Sciatic nerve (tissue), 2 donors: ENCODE measurements at places on chromosomes 4 and X.
A peak's percentile ranks its signal among the peaks of the same experiment; 100 is the strongest.

DNA sequence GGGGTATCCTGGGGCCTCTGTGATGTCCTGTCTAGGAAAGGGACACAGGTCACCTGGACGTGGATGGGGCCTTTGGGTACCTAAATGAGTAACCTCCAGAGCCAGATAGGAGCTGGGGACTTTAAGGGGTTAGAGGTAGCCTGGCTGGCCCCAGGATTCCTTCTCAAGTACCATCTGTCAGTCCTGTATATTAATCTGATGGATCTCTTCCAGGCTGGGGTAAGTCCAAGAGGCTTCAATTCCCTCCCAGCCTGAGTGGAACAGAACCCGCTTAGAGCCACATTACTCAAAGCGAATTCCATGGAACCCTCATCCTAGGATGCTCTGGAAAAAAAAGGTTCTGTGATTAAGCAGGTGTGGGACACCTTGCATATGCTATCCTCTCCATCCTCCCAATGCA lies 24.8 kb upstream of the MAP3K15 start:
- DNase-seq, result no peak

GRCh38 chr4:108902769-108903168 lies 139.9 kb upstream of the ETNPPL start:
- no peak for DNase-seq

DNA sequence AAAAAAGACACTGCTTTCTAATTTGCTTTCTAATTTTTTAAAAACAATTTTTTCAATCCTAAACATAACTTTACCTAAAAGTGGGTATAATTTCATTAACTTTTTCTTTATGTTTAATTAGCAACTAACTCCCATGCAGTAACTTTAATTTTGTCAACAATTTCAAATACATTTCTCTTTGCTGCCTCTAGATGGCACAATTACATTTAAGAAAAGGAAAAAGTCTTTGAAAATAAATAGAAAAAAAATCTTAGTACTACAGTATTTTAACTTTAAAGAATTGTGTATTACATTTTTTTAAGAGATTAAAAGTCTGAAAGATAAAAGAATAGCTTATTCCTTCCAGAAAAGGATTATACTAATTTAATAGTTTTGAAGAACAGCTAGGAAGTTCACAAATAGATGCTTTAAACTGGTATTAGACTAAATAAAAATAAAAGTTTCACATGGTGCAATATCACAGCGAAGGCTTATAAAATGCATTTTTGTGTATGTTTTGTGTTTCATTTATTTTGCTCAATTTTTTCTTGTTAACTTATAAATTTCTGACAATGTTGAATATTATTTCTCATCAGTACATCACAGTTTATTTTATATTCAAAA lies 105.1 kb downstream of the ADGRA3 start:
- DNase-seq, result no peak

DNA sequence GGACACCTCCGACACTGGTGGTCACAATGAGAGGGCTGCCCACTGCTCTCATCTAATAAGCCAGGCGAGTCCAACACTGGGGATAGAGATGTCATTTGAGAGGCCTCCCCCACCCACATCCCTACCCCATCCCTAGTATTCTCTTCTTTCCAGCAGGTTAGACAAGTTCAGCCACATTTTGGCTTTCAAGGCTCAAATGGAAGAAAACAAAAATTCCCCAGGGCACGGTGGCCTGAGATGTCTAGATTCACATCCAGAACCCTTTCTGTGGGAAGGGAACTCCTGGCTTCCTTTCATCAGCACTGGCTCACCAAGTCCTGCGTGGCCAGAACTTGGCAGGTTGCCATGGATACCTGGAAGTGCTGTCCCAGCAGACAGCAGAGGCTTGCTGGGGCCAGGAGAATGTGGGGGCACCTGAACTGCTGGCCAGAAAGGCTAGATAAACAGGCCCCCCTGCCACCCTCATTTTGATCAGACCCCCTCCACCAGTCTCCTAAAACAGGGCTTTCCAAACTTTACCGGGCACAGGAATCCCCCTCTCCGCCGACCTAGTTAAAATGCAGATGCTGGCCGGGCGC lies 1.3 kb upstream of the NYX start:
- no peak for DNase-seq

DNA sequence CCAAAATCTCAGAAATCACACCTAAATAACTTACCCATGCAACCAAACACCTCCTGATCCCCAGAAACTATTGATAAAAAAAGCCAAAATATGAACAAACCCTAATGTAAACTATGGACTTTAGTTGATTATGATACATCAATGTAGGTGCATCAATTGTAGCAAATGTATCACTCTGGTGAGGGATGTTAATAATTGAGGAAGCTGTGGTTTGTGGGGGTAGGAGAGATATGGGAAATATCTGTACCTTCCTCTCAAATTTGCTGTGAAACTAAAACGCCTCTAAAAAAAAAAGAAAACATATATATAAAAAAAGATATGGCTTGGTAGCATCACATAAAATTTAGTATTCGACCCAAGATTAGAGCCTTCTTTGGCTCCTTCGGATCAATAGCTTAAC lies 144.3 kb upstream of the CPEB2 start:
- no peak for DNase-seq

DNA sequence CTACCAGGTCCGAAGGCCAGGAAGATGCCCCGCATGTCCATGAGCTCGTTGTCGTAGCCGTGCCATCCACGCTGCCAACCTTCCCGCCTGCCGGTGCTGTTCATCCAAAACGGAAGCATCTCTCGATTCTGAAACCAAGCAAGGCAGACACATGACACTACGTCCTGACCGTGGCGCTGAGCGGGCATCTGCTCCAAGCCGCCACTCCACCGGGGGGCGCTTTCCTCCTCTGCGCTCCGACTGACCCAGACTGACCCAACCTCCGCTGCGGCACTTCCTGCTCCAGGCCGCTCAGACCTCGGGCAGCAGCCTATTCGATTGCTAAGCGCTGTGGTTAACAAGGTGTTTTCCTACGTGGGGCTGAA lies 120.5 kb downstream of the ENPP6 start:
- peak; percentile 82 for DNase-seq

DNA sequence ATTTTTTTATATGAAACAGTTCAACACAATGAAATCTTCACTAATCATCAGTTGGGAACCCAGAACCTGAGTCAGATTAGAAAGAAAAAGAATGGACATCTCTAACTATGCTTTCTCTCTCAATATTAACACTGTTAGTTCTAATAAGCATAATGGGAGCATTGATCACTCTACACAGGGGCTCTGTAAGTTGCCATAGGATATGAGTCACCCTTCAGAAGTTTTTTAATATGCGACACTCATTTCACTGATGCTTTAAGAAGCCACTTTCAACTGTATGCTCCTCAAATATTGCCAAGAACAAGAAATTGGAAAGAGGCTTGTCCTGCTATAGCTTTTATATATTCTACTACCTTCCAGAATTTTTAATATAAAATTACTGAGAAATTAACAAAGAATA lies 187.0 kb downstream of the AASDH start:
- no peak for DNase-seq

- DNase-seq, result no peak
These were observed 33.7 kb upstream of the SPP1 start for GRCh38 chr4:87941537-87942392.

- DNase-seq, result no peak
These were observed 24.2 kb upstream of the GDPD2 start for GRCh38 chrX:70398899-70399298.

DNA sequence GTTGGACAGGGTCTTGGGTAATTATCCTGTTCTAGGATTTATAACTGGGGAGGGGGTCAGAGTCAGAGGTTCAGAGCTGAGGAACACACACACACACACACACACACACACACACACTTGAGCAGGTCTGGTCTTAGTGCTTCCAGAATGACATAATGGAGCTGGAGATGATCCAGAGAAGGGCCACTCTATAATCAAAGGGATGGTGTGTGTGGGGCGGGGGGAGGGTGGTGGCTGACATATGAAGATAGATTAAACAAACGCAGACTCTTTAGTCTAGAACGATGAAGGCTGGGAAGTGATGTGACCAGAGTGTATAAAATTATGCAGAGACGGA lies 434 bp upstream of the TMEM255A start:
- no peak for DNase-seq

- no peak for DNase-seq
These were observed 394.2 kb downstream of the ARHGAP24 start for GRCh38 chr4:85869181-85869580.

GRCh38 chr4:154625971-154626370 lies 13.5 kb upstream of the FGG start:
- DNase-seq, result no peak

GRCh38 chr4:18980516-18981233 lies 959.1 kb upstream of the LCORL start:
- DNase-seq, result no peak

DNA sequence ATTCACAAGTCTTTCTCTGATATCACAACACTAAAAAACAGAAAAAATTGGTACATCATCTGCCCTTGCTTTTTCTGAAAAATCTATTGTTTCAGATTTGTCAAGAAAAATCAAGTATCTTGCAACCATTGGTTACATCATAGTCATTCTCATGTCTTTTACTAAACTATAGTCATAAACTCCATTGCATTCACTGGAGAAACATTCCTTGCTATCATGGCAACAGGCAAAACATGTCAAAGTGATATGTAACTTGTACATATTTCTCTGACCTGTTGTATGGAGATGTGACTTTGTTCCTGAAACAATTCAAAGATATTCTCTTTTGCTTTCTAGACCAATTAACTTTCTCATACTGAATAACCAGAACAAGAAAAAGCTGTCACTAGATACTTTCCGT lies 121.9 kb upstream of the ANK2 start:
- DNase-seq, result no peak

DNA sequence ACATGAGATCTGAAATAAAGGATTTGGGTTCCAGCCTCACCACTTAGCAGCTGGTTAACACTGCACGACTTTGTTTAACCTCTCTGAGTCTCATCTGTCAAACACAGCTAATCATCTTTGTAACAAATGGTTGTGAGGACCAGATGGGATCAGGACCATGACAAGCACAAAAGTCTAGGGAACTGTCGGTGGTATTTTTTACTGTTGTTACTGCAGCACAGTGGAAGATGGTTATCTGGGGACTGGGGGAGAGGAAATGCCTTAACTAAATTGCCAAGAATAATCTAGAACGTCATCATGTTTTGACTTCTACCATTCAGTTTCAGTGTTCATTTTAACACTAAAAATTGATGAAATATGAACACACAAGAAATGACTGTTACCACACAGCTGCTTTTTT lies 99.5 kb downstream of the ADGRA3 start:
- DNase-seq, result no peak

- no peak for DNase-seq
These were observed 89.4 kb upstream of the PPP2R3B start for GRCh38 chrX:475926-476723.

DNA sequence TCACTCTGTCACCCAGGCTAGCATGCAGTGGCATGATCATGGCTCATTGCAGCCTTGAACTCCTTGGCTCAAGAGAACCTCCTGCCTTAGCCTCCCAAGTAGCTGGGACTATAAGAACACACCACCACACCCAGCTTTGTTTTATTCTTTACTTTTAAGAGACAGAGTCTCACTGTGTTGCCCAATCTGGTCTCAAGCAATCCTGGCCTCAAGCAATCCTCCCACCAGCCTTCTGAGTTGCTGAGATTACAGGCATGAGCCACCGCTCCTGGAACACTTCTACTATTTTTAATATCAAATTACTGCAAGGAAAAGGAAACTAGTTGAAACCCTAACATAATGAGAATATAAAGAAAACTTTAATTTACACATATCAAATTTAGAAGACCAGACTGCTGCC lies 85.4 kb downstream of the FAM13A start:
- no peak for DNase-seq

DNA sequence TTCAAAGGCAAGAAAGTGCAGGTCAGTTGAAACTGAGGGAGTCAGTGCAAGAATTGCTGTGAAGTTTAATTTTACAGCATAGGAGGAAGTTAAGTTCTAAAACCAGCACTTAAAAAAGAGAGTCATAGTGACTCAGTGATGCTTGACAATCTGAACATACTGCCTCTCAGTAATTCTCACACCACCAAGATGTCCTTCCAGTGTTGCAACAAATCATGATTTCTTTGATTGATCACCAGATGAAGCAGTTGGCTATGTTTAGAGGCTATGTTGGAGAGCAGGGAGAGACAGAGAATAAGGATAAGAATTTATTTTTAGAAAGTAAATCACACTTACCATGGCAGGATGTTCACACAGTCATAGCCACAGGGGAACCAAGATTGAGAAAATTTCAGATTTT lies 13.2 kb downstream of the TRIM2 start:
- DNase-seq, result no peak

DNA sequence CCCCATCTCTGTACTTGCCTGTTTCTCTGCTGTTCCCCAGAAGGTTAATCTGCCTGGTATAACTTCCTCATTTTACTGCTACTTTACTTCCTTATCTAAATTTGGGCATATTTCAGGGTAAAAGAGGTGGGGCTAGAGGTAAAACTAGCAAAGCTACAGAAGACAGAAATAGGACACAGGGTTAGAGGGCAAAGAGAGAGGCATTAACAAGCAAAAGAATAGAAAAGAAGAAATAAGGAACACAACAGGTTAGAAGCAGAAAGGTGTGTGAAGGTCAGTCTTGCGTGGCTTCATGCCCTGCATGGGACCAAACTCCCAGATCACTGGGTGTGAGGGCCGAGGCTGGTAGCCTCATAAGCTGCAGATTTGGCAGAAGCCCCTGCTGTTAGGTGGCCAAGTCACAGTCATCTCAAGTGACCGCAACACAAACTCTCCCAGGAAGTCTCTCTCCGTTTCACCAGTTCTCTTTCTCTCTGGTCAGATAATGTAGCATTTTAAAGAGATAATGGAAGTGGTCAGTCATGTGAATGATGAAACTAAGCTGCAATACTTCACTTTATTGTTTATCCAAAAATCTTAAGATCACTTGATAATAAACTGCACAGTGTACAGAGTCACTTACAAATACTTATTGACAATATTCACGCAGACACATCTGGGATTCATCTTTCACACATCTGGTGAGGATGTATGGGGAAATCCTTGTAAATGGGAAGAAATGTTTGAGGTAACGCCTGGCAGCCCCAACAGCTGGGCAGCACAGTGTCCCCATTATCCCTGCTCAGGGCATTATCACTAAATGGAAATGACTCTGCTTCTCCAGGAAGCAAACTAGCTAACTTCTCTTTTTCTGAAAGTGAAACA lies 16.4 kb downstream of the TMEM154 start:
- no peak for DNase-seq

- no peak for DNase-seq
These were observed 62.8 kb downstream of the SH3KBP1 start for GRCh38 chrX:19824603-19825002.

- no peak for DNase-seq
These were observed at the start of gene UGT2B17 for GRCh38 chr4:68576272-68577125. Gene UGT2B17, minus strand, starts transcription at chr4:68576322. Its CDS starts 7,838 bp downstream, at chr4:68568484.

DNA sequence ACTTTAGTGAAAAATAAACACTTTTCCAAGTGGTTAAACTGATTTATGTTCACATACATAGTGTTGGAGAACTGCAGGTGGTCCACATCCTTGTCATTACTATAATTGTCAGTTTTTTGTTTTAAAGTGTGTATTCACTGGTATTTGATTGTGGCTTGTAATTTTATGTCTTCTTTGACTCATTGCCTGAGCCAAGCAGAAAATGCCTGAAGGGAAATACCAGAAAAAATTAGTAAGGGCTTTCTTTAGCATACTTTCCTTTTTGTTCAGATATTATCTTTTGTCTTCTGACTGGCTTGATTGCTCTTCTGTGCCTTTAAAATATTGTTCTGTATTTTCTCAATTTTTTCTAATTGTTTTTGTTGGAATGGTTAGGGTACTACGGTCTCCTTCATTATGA lies 981.3 kb downstream of the C4orf33 start:
- DNase-seq, result no peak
